Renal pelvis (tissue), 12 donors: ENCODE measurements at places on chromosomes 3 and 15.

- no peak for DNase-seq
Observed at GRCh38 chr3:46868948-46869347, 5.7 kb upstream of the MYL3 start.

GRCh38 chr3:149850787-149851584, 38.0 kb downstream of the RNF13 start:
- DNase-seq: no peak

GRCh38 chr3:117548600-117548999, 839.0 kb downstream of the TUSC7 start:
- DNase-seq: no peak

DNA sequence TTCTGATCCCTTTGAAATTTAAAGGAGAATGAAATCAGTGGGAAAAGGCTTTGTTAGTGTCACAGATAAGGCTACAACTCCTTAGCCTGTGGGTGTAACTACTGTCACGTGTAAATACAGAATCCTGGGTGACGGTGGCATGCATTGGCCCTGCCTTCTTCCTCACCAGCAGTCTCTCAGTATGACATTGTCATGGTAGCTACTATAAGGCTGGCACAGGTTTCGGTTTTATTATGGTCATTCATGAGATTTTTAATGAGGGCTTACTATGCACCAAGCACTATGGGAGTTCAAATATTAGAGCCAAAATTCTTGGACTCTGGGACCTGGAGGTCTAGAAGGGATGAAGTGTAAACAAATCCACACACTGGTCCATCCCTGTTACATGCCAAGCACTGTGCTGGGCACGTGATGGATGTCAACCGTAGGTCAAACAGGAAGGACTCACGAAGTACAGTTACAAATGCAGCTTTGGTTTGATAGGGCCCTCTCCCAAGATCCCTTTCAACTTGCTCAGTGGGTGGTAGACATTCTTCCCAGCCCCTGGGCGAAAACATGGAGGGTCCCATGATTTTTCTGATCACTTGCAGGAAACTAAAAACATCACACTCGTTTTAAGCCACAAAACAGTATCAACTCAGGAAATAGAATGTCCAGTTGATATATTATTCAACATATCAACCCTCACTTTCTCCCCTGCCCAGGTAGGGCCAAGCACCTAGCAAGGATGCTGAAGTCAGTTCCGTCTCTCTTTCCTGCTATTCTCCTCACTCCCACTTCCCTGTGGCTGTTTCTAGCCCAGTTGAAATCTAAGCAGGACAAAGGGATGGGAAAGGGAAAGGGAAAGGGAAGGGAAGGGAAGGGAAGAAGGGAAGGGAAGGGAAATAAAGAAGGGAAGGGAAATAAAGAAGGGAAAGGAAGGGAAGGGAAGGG, 25.3 kb downstream of the BFSP2 start:
- no peak for DNase-seq

- DNase-seq: no peak
Observed at GRCh38 chr15:78322724-78323521, 17.2 kb upstream of the CRABP1 start.

GRCh38 chr3:170055209-170055608, 17.4 kb downstream of the GPR160 start:
- no peak for DNase-seq

- DNase-seq: no peak
Observed at GRCh38 chr3:132911741-132912415, 126.3 kb upstream of the TMEM108 start.

DNA sequence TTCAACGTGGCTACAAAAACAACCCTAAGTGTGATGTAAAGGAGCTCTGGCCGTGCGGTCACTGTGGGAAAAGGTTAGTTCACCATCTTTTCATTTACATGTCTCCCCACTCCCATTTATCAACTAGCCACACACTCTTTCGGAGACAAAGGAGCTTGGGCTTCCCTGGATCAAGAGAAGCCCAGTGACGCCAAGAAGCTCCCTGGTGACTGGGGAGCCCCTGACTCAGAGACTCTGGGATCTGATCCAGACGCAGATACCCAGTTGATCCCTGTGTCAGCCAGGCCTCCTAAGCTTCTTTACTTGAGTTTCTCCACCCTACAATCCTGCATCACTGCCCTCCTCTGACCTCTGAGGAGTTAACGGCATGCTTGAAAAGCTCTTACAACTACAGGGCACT, 43.9 kb downstream of the HEG1 start:
- DNase-seq: no peak

- no peak for DNase-seq
Observed at GRCh38 chr15:85543741-85544155, 163.3 kb downstream of the AKAP13 start.
